NCI-H1417 treated with DMSO at 0.1 percent for 48 hours (cell line): ENCODE measurements at places on chromosomes 1 and 21.

DNA sequence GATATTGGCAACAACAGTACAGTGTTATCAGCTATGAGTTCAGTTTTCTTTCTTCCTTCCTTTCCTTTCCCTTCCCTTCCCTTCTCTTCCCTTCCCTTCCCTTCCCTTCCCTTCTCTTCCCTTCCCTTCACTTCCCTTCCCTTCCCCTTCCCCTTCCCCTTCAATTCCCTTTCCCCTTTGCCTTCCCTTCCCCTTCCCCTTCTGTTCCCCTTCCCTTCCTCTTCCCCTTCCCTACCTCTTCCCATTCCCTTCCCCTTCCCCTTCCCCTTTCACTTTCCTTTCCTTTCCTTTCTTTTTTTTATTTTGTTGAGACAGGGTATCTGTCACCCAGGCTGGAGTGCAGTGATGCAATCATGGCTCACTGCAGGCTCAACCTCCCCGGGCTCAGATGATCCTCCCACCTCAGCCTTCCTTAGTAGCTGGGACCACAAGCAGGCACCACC, 72.3 kb upstream of the CAPZB start:
- no peak for DNase-seq

- DNase-seq = no peak
These were observed 46.0 kb downstream of the TRAPPC10 start for GRCh38 chr21:44057960-44058651.

GRCh38 chr1:26799479-26800142, 11.9 kb downstream of the PIGV start:
- DNase-seq = no peak

- no peak for DNase-seq
These were observed 120.2 kb downstream of the TLR5 start for GRCh38 chr1:223022641-223023473.

DNA sequence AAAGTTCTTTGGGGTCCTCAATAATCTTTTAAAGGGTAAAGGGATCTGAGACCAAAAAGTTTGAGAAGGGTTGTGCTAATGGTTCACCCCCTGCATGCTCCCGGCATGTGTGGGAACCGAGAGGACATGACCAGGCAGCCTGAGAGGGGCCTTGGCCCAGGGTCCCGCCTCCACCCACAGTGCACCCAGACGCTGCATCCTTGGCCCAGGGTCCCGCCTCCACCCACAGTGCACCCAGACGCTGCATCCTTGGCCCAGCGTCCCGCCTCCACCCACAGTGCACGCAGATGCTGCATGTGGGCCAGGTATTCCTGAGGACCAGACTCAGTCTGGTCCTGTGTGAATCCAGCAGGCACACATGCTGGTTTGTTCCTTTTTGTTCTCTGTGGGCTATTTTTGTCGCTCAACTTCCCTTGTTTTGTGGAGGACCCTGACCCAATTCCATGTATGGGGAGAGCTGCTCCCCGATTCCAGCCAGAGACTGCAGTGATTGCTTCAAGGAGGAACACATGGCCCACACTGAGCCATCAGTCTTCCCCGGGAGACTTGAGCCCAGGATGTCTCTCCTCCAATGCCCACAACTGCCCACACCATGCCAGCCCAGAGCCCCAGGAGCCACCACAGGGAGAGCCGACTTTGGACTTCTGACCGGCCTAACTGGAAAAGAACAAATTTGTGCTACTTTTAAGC, 3.5 kb downstream of the NPHP4 start:
- no peak for DNase-seq

GRCh38 chr1:24912376-24913273, 17.5 kb downstream of the RUNX3 start:
- DNase-seq = no peak

- DNase-seq = no peak
These were observed 86.1 kb downstream of the OMA1 start for GRCh38 chr1:58460469-58460868.

GRCh38 chr1:87805666-87806378, 477.1 kb downstream of the LMO4 start:
- DNase-seq = no peak

DNA sequence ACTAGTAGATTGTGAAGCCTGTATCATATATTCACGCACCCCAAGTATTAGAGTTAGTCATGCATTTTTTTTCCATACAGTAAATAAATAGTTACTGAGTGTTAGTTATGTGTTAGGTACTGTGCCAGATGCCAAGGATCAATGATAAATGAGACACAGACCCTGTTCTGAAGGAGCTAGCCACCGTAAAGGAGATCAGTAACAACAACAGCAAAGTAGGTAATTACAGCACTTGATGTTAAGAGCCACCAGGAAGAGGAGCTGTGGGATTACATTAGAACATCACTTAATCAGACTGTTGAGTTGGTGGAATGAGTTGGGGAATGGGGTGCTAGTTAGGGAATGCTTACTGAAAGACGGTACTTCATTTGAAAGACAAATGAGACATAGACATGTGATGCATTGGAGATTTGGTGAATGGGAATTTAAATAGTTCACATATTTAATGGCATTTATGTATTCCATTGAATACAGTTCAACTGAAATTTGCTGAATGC, 21.0 kb downstream of the PRKAA2 start:
- no peak for DNase-seq

- no peak for DNase-seq
These were observed 479 bp downstream of the RGS16 start for GRCh38 chr1:182603646-182604174.
